Activated CD4-positive, alpha-beta T cell treated with anti-CD3 and anti-CD28 coated beads, Interleukin-2, Interleukin-6, amounts not matched to agents 100 ng/mL and 50 ng/mL, durations not matched to agents 16 hours and 8 hours (primary cell): ENCODE measurements at places on chromosomes 11 and 22.
A peak's percentile ranks its signal among the peaks of the same experiment; 100 is the strongest.

DNA sequence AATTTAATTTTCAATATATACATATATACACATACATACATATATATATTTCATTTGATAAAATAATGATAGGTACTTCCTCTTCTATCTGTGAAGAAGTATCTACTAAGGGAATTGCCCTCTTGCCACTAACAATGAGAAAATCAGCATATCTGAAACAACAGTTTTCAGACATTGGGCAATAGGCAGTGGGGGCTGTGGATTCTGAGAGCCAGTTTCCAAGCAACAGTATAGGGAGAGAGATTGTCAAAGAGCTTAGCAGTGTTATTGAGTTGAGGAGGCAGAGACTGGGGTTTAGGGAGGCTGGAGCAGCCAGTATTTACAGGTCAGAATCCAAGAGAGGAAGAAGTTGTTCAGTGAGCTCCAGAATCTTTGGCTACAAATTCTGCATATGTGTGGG, 119.3 kb downstream of the ARFGAP2 start:
- DNase-seq: no peak

GRCh38 chr11:73664877-73665276, 18.5 kb downstream of the PLEKHB1 start:
- DNase-seq: no peak

- no peak for DNase-seq
Measured at GRCh38 chr11:128165572-128165971, 421.8 kb downstream of the ETS1 start.

DNA sequence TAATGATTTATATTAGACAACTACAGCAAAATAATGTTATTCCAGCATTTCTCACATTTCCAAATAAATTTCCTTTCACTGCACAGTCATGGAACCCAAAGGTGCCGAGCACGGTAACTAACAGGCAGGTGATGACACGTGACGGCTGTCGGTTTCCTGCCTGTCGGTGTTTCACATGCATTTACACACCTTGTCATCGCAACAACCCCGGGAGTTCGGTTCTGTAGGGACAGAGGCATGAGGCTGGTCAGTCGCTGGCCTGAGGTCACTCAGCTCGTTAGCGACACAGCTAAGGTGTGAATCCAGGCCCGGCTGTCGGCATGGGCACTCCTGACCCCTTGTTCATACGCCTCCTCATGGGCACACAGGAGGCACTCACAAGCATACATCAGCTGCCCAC, 9.9 kb downstream of the DNAL4 start:
- no peak for DNase-seq

DNA sequence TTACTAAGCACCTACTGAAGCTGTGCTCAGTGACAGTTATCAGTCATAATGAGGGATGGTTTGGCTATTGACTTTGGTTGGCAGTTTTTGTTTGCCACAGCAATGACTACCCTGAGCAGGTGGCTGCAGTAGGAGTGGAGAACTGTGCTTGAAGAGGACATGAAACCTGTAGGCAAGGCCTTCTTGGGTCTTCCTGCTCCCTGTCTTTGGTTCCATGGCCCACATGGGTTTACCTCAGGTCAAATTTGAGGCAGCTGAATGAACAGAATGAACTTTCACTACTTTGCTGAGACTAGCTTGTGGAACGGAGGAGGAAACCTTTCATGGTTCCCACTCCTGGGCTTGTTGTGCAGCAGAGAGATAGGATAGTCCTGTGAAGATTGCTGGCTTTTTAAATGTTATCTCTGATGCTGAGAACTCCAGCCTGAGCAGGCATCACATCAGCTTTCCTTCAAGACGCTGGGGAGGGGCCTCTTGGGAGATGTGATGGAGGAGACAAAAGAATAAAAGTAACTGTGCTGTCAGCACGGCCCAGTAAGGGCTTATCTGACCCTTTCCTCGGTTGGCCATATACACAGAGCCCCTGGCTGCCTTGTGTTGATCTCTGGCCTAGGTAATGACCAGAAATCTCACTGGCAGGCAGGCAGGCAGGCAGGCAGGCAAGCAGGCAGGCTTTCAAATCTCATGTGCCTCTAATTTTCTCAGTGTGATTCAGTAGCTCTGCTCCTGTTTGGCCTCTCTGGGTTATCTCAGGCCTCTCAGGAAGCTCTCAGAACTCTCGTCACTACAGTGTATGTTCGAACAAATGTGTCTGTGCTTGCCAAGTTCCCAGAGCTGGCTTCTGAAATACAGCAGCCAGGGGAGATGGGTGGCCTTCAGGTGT, 12.0 kb downstream of the STIM1 start:
- DNase-seq: peak; percentile 49

GRCh38 chr22:39690881-39691605, 120.5 kb downstream of the CACNA1I start:
- DNase-seq: no peak

DNA sequence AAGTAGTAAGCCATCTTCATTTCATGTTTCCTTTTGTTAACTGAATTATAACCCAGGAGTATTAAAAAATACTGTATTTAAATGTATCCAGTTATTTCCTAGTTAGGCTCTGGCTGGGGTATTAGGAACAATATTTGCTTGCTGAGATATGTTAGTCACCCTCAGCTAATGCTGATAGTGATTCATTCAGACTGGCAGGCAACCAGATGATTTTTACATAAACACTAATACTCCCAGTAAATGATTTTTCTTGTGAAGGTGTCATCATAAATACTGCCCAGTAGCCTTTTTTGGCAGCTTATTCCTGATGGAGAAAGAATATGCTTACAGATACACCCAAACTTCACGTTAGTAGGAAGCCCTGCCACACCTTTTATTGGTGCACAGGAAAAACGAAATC, 8.1 kb downstream of the YWHAH start:
- DNase-seq: no peak

DNA sequence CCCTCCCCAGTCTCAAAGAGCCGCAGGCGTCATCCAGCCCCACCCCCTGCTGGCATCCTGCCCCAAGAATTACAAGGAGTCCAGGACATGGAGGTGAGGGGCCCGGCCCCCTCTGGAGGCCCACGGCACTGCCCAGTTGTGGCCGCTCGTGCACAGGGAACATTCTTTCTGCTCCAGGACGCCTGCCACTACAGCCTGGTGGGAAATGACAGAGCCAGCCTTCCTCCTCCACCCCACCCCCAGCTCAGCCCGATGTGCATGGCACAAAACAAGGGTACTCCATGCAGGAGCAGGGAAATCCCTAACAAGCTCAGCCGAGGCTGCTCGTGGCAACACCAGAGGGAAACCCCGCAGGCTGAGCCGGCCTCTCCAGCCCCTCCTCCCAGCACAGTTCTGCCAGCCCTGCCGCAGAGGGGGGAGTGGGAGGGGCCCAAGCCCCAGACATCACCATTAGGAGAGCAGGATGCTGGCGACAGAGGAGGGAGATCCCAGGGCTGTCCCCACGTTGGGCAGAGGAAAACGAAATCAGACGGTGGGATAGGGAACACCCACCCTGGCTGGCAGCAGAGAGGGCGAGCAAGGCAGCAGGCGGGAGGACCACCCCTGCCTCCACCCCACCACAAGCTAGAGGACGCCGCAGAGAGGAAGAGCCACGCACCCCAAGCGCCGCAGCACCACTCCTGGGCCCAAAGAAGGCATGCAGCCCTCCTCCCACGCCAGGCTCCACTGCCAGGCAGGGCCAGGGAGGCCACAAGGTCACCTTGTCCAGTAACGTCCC, 10.0 kb downstream of the IGSF9B start:
- DNase-seq: peak; percentile 47

DNA sequence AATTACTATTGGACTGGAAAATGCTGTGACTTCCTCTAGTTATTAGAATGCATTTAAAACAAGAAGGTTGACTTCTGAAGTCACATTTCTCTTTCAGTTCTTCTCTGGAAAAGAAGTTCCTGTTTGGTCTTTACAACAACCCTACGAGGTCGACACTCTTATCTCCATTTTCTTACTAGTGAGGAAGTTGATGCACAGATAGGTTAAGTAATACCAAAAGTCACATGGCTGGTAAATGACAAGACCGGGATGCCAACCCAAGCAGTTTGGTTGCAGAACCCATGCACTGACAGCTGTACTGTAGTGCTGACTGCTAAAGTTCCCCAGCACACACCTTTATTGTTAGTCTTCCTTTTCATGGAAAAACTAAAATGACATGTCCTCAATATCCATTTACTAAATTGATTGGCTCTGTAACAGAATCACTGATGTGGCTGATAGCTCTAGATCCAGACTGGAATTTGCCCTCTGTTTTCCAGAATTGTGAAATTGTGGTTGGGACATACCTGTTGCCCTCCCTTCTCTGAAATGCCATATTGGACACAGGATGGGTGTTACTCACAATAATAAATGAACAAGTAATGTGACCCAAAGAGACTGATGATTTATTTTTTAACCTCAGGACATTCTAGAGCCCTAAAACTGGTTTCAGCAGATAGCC, 9.4 kb upstream of the TECTA start:
- DNase-seq: peak; percentile 9

GRCh38 chr11:42179216-42179615, 719.8 kb upstream of the LRRC4C start:
- DNase-seq: no peak

GRCh38 chr11:31763296-31763695, 47.8 kb downstream of the PAX6 start:
- no peak for DNase-seq

DNA sequence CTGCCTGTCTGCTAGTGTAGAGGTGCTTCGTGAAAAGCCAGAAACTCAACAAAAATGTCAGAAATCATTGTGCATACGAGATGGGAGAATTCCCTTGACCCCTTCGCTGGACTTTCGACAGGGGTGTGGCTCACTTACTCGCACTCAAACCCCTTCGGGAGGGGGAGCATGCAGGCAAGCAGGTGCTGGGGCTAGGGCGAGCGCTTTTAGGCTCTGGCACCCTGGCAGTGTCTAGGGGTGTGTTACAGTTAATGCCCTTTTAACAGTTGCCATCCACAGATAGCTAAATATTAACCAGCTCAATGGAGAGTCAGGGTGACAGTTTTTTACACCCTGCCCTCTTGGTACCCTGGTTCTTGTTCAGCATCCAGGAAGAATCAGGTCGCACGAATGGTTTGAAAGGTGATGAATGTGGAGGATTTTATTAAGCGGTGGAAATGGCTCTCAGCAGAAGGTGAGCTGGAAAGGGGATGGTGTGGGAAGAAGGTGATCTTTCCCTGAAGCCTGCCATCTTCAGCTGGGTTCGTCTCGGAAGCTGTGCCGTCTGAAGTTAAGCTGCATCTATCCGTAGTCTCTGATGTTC, 59.6 kb upstream of the SHANK2 start:
- no peak for DNase-seq

DNA sequence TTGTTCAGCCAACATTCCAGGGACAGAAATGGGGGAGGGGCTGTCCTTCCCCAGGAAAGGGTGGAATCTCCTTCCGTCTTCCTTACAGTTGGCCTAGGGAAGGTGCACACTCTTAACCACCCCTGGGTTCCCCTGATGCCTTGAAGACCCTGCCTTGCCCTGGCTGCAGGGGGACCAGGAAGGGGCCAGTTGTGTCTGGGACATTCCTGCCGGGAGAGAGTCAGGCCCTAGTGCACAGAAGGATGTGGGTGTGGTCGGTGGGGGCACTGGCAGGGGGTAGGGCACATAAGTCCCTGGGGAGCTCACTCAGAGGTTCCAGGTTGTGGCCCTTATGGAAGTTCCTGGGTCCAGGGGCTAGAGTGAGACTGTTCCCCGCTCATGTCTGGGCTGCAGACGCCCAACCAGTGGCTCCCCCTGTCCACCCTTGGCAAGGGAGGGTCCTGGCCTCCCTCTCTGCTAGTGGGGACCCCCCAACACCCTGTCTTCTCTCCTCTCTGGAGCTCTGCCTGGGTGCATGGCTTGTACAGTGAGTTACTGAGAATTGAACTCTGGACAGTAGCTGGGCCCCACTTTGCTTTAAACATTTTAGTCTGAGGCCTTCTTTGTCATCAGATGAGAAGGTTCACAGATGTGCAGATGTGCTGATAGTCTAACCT, 2.0 kb upstream of the APOBEC3A start:
- DNase-seq: no peak

- DNase-seq: no peak
Measured at GRCh38 chr11:45473341-45473895, 187.3 kb upstream of the SYT13 start.

GRCh38 chr11:128915149-128915521, 24.0 kb downstream of the KCNJ5 start:
- no peak for DNase-seq

- no peak for DNase-seq
Measured at GRCh38 chr22:22400964-22401363, 107.6 kb downstream of the ZNF280B start.

GRCh38 chr11:129453293-129453721, 77.7 kb downstream of the BARX2 start:
- no peak for DNase-seq

DNA sequence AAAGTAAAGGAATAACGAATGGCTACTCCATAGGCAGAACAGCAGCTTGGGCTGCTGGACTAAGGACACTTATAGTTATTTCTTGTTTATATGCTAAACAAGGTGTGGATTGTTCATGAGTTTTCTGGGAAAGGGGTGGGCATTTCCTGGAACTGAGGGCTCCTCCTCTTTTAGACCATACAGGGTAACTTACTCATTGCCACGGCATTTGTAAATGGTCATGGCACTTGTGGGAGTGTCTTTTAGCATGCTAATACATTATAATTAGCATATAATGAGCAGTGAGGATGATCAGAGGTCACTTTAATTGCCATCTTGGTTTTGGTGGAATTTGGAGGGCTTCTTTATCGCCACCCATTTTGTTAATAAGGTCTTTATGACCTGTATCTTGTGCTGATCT, 7.0 kb downstream of the OR4X1 start:
- no peak for DNase-seq
